PC-9 (cell line): ENCODE measurements at places on chromosomes 2 and 18. TPM values are rescaled to one million over a fixed set of nuclear protein-coding genes. Genes with fewer than 3 reads are reported as not detected.

The SPAST gene
- 17.2 and 19.2 TPM in 2 replicates for total RNA-seq

The LRRTM4 gene
- 1.3 and 2.2 TPM in 2 replicates for total RNA-seq

The PLGLB2 gene
- total RNA-seq: 0.90 and 1.9 TPM in 2 replicates

The SETBP1 gene
- total RNA-seq: 8.3 and 9.0 TPM in 2 replicates

The PAIP2B gene
- total RNA-seq: 5.4 and 6.1 TPM in 2 replicates

The PID1 gene
- total RNA-seq: not detected in 2 replicates

The MAL gene
- 146 and 171 TPM in 2 replicates for total RNA-seq

The EGR4 gene
- not detected in 2 replicates for total RNA-seq

The TUBA4B gene
- total RNA-seq: not detected in 2 replicates

The ERICH2 gene
- total RNA-seq: 1.7 and 2.0 TPM in 2 replicates

The PDE6D gene
- 32.2 and 32.9 TPM in 2 replicates for total RNA-seq

The TTC21B gene
- total RNA-seq: 6.3 and 9.8 TPM in 2 replicates

The IL36G gene
- total RNA-seq: not detected in 2 replicates

The CENPA gene
- 43.6 and 48.8 TPM in 2 replicates for total RNA-seq

The ALPG gene
- total RNA-seq: 0.76 and 1.2 TPM in 2 replicates

The DHRS9 gene
- total RNA-seq: not detected in 2 replicates

The ACADL gene
- total RNA-seq: 0.20 and 0.24 TPM in 2 replicates

The SCYGR4 gene
- not detected in 2 replicates for total RNA-seq

The PROM2 gene
- 129 and 147 TPM in 2 replicates for total RNA-seq

The CCL20 gene
- not detected in 2 replicates for total RNA-seq

The MYO7B gene
- total RNA-seq: not detected in 2 replicates

The GPR45 gene
- not detected in 2 replicates for total RNA-seq

The SAG gene
- total RNA-seq: not detected in 2 replicates

The DCDC2C gene
- total RNA-seq: not detected in 2 replicates

The ANO7 gene
- total RNA-seq: 6.5 and 8.5 TPM in 2 replicates

The SERPINB4 gene
- not detected in 2 replicates for total RNA-seq

The MREG gene
- total RNA-seq: 23.0 and 27.5 TPM in 2 replicates

The POTEI gene
- not detected in 2 replicates for total RNA-seq

The ITPRID2 gene
- 368 and 419 TPM in 2 replicates for total RNA-seq

The HOXD11 gene
- total RNA-seq: not detected in 2 replicates

The PDE1A gene
- total RNA-seq: 0.11 and 0.30 TPM in 2 replicates

The NEUROD1 gene
- not detected in 2 replicates for total RNA-seq

The PLEKHH2 gene
- 1.6 and 2.3 TPM in 2 replicates for total RNA-seq

The CHRND gene
- total RNA-seq: not detected in 2 replicates

The SOX11 gene
- total RNA-seq: not detected in 2 replicates

The NT5DC4 gene
- 6.1 and 6.5 TPM in 2 replicates for total RNA-seq

The NAT8 gene
- total RNA-seq: not detected in 2 replicates

The BCL2 gene
- 2.0 TPM in 2 replicates for total RNA-seq

The UGT1A4 gene
- 73.6 and 93.0 TPM in 2 replicates for total RNA-seq

The SULT1C4 gene
- not detected in 2 replicates for total RNA-seq

The SLC38A11 gene
- not detected in 2 replicates for total RNA-seq

The SUCLG1 gene
- 42.1 and 59.5 TPM in 2 replicates for total RNA-seq

The RNF152 gene
- 0.20 TPM in 1 of 2 replicates, not detected in the other for total RNA-seq

The SGPP2 gene
- 0.57 and 1.1 TPM in 2 replicates for total RNA-seq

The PLCD4 gene
- total RNA-seq: 0.74 and 1.3 TPM in 2 replicates

The NEU2 gene
- not detected in 2 replicates for total RNA-seq

The PRSS56 gene
- not detected in 2 replicates for total RNA-seq

The SLC5A7 gene
- total RNA-seq: not detected in 2 replicates

The ZNG1B gene
- total RNA-seq: 37.5 and 42.2 TPM in 2 replicates

The POTEJ gene
- total RNA-seq: not detected in 2 replicates

The GPR35 gene
- total RNA-seq: 1.1 and 2.5 TPM in 2 replicates
